ENCODE measurements at places on chromosomes 6 and 20.

- DNase-seq: no peak
These were observed 101.9 kb upstream of the NAA20 start for GRCh38 chr20:19915111-19915798.

DNA sequence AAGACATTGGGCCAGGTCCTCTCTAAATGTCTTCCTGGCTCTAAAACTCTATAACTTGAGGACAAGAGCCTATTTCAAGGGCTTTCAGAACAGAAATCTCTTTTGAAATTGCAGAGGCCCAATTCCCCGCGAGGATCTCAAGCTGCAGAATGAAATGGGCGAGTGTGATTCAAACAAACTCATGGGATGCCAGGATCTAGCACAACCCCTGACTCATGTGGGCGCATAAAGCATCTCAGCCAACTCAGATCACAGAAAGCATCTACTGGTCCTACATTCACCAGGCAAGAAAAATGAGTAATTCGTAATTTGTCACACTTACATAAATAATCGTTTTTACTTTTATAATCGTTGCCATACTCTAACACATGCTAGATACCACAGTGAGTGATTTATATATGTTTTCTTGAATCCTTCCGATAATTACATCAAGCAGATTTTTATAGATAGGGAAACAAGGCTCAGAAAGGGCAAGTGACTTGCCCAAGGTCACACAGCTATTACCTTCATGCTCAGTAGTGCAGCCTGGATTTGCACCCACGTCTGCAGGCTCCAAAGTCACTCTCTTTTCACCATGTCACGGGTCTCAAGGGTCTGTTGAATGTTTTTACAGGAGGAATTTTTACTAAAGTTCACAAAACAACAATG lies 26.2 kb downstream of the FOXF2 start:
- DNase-seq: no peak

- no peak for DNase-seq
These were observed 83.6 kb upstream of the CCDC167 start for GRCh38 chr6:37583261-37583660.

- no peak for DNase-seq
These were observed 129.4 kb upstream of the AFDN start for GRCh38 chr6:167697316-167697715.

- no peak for DNase-seq
These were observed 69.7 kb upstream of the FAM8A1 start for GRCh38 chr6:17530321-17530835.

- no peak for DNase-seq
These were observed 572.6 kb upstream of the SYNCRIP start for GRCh38 chr6:86215323-86215722.

GRCh38 chr6:41505122-41506049 lies 40.8 kb upstream of the FOXP4 start:
- DNase-seq: no peak

GRCh38 chr20:4567170-4567569 lies 154.5 kb upstream of the PRND start:
- no peak for DNase-seq

GRCh38 chr6:163750431-163751031 lies 336.0 kb downstream of the QKI start:
- no peak for DNase-seq

DNA sequence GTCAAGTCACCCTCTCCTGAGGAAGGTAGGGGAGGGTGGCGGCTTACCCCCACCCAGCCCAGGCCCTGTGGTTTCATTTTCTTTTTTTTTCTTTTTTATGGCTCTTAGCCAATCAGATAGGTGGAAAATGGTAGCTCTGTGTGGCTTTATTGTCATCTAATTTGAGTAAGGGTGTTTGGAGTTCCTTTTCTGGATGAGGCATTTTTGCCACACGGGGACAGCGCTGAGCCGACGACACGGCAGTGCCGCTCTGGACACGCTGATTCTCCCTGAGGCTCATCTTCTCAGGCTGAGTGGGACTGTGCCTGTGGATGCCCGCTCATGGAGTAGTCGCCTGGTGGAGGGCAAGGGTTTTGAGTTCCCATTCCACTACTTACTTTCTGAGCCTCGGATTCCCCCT lies 37.6 kb upstream of the ANGPT4 start:
- DNase-seq: no peak

GRCh38 chr6:47335466-47335865 lies 25.8 kb upstream of the TNFRSF21 start:
- no peak for DNase-seq

DNA sequence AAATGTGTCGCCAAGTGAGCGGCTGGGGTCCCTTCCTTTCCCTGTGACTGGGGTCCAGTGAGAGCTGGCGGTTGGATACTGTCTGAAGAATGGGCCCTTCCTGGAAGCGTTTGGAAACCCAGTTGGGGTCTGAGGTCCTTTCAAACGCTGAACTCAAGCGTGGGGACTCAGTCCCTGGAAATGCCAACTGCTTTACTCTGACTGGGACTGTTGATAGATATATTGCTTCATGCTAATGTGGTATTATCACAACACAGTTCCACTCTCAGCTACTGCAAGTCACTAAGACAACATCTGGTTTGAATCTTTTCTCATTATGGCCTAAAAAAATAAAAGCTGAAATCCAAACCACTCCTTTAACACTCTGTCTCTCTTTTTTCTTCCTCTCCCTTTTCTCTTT lies 23.7 kb upstream of the PSMF1 start:
- DNase-seq: no peak

DNA sequence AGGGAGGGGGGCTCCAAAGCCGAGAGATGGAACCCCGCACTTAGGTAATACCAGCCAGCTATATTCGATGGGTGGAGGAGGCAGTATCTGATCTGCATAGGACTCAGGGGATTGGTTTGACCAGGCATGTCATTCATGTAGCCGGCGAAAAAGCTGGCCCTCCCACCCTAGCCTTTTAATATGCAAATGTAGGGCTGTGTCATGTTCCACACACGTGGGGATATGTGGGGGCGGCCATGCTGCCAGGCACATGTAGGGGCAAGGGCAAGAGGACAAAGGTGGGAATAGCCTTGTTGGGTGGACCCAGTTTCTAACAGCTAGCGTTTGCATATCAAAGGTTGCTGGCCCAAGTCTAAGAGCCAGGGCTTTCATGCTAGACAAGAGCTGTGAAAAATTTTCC lies 39.1 kb upstream of the DDR1 start:
- no peak for DNase-seq

DNA sequence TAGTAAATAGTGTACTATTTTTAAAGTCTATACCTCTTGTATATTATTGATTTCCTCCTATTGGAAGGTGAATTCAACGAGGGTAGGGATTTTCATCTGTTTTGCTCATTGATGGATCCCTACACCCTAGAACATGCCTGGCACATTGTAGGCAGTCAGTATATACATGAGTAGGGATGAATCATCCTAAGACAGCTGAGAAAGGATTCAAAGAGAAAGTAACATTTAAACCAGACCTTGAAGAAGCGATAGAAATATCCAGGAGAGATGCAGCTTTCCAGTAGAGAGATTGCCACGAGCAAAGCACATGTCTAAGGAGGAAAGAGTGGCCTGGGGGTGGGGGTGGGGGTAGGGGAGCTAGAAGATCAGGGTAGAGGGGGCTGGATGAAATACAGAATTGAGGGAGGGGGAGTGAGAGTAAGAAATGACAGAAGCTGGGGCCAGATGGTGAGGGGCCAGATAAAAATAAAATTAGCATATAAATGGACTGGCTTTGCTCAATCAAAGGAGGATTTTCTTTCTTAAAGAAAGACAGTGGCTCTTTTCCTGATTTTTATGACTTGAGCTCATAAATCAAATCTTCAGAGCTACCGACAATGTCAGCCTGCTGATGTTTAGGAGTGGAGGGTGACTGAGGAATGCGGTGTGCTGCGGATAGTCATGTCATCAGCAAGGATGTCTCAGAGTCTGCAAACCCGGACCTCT lies 168.2 kb downstream of the SAMD5 start:
- DNase-seq: no peak

DNA sequence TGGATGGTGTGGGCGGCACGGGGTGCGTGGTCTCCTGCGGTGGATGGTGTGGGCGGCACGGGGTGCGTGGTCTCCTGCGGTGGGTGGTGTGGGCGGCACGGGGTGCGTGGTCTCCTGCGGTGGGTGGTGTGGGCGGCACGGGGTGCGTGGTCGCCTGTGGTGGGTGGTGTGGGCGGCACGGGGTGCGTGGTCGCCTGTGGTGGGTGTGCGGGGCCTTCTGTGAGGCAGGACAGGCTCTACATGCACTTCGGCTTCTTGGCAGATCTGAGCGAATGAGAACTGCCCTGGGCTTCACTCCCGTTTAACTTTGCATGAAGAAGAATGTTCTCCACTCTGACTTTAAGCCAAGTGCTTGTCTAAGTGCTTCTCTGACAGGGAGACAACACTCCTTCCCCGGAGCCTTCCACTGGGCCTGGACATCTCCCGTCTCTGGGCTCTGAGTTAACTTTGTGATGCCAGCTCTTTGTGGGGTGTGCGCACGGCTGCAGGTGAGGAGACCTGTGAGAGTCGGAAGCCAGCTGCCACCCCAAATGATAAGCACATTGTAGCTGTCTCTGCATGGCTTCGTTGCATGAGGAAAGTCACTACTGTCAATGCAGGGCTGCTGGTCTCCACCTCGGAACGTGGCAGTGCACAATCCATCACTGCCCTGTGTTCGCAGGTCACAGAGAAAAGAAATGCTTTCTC lies 244.8 kb downstream of the DLL1 start:
- no peak for DNase-seq

GRCh38 chr6:38323216-38323615 lies 316.5 kb downstream of the BTBD9 start:
- no peak for DNase-seq
